ENCODE measurements at places on chromosomes 11 and 22.
A peak's percentile ranks its signal among the peaks of the same experiment; 100 is the strongest.

- no peak for DNase-seq
Measured at GRCh38 chr22:22935546-22936157, 48.0 kb downstream of the IGLL5 start.

- DNase-seq = peak; percentile 77
Measured at GRCh38 chr11:44094260-44094868, 1.1 kb upstream of the EXT2 start.

DNA sequence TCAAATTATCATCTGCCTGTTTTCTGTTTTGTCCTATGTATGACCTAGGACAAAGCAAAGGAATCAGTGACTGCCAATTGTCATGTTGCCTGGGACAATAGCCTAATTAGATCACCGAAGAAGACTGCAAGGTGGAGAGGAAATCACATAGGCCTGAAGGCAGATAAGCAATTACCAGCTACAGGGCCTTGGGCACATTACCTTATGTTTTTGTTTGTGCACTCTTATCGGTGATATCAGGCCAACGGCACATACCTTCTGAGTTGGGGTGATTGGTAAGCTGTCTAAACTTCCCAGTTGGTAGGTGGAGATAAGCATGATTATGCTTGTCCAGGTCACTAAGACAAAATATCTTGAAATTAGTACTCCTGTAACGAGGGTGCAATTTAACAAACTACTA is 58.1 kb upstream of the FAM181B start:
- DNase-seq = no peak

DNA sequence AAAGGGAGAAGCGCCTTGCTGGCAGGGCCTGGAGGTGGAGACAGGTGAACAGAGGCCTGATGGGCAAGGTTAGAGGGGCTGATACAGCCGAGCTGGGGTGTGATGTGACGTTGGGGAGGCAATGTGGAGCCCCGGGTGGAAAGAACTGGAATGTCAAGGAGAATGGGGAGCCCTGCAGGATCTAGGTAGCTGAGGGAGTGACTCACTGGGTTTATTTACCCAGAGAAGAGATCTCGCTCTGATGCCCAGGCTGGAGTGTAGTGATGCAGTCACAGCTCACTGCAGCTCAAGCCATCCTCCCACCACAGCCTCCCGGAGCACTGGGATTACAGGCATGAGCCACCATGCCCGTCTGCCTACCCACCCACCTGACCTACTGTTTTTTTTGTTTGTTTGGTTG is 1.9 kb upstream of the CYB5R3 start:
- DNase-seq = no peak

DNA sequence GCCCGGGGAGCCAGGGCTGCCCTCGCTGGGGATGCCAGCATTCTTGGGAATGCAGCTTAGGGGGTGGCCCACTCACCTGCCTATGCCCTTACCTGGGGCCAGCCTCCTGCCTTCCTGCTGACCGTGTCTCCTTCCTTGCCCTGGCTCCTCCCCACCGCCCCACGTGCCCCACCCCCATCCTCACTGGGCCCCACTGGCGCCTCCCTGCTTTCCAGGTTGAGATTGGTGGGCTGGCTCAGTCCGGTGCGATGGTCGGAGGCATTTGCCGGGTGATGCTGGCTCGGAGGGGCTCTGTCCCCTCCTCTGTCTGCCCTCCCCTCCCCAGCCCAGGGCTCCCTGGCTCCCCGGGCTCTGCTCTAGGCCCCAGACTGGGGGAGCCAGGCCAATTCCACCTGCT is 34.1 kb upstream of the GRAMD4 start:
- DNase-seq = no peak

- no peak for DNase-seq
Measured at GRCh38 chr11:109729761-109730160, 307.8 kb downstream of the C11orf87 start.

DNA sequence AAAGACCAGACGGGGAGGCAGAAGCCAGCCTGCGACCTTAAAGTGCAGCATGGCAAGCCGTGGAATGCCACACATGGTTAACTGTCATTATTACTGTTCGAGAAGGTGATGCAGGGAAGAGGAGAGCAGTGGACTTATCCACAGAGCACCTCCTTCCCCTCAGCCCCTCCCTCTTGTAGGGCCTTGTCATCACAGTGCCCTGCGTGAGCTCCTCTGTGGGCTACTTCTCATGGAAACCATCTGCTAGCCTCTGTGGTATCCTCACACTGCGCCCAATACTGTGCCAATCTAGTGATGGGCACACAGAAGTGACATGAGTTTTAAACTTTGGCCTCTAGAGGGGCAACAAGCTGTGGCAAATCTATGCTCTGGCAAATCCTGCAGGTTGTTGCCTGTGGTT is 18.2 kb upstream of the CCDC134 start:
- DNase-seq = no peak

DNA sequence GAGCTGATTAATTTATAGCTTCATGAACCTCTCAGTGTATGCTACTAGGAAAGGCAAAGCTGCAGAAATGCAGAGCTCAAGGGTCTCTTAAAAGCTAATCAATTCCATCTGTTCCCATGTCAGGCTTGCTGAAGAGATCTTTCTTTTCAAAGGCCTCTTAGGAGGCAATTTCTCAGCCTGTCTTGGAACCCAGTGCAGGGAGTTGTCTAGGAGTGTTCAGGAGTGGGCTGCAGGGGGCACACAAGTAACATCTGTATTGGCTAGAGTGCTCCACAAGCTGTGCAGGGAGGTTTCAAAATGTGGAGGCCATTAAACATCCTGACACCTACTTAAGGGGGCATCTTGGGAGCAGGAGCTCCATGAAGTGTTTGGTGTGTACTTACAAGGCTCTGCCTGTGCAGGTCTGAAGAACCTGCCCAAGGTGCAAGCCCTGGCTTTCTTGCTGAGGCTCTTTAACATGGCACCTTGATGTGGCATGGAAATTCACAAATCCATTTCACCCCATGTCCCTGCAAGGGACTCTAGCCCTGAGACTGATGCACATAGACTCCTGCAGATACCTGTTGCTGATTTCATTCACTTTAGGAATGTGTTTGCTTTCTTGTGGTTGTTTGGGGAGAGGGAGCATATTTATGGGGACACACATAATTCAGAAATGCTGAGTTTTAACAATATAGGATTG is 134.7 kb downstream of the ME3 start:
- DNase-seq = no peak

- no peak for DNase-seq
Measured at GRCh38 chr11:104957280-104957679, 11.1 kb downstream of the CASP4 start.

DNA sequence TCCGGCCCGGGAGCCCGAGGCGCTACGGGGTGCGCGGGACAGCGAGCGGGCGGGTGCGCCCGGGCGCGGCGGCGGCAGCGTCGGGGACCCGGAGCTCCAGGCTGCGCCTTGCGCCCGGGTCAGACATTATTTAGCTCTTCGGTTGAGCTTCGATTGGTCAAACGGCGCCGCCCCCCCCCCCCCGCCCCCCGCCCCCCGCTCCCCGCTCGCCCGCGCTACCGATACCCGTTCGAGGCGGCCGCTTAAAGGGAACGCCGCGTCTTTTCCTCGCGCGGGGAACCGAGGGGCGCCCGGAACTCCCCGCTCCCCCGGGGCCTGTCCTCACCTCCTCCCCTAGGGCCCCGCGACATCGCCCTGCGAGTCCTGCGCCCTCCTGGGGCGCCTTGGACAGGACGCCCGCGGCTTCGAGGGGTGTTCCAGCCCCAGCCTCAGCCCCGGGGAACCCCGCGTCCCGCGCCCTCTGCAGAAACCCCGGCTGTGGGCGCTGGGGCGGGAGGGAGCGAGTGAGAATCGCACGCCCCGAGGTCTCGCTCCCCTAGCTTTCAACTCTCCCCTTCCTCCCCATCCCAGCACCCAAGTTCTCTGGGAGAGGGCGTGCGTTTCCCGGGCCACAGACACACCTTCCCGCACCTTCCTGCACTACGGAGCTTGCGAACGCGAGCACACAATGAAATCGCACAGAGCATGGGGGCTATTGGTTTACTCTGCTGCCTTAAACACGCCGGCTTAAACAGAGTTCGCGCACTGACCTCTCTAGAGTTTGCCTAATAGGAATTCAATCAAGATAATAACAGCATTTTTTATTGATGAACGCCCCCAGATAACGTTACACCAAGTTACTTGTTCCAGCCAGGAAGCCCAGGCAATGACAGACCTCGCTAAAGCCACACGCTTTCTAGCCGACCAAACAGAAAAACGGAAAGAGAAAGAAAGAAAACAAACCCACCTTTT is at the start of gene BDNF:
Gene BDNF (minus strand): TSS at position 105 of the 951 bp plus-strand sequence. CDS start 41,891 bp downstream, outside the sequence.
- no peak for DNase-seq

DNA sequence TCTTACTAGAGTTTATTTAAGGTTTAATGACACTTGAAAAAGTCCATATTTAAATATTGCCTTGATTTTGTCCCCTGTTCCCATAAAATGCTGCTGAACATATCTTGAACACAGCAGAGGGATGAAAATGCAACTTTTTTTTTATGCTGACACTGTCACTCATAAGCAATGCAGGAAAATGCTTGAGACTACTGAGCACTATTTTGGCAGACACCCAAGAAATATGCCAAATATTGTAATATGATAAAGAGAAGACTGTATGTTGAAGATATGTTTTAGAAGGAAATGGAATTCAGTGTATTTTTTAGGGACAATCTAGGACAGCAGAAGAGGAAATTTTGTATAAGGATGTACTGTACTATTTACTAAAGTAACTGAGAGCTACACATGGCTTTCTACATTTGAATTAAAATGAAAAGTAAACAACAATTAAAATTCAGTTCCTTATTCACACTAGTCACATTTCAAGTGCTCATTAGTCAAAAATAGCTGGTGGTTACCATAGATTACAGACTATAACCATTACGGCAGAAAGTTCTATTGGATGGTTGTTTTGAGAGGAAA is 58.6 kb downstream of the LRRC4C start:
- DNase-seq = no peak

DNA sequence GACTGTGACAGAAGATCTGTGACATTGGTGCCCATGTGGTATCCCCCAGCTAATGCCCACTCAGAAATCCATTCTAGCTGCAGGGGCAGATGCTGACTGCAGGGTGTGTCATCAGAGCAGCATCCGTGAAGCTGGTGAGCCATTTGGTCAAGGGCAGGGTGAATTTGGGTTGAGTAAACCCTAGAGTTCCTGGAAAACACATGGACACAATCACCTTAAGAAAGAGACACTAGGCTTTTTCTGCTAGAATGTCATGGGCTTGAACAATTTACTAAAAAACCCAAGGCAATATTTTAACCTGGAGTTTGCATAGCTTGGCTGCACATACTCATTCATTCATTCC is 100.0 kb downstream of the ADAMTS15 start:
- no peak for DNase-seq

GRCh38 chr11:63478896-63479295 is 12.1 kb downstream of the PLAAT5 start:
- DNase-seq = peak; percentile 19

DNA sequence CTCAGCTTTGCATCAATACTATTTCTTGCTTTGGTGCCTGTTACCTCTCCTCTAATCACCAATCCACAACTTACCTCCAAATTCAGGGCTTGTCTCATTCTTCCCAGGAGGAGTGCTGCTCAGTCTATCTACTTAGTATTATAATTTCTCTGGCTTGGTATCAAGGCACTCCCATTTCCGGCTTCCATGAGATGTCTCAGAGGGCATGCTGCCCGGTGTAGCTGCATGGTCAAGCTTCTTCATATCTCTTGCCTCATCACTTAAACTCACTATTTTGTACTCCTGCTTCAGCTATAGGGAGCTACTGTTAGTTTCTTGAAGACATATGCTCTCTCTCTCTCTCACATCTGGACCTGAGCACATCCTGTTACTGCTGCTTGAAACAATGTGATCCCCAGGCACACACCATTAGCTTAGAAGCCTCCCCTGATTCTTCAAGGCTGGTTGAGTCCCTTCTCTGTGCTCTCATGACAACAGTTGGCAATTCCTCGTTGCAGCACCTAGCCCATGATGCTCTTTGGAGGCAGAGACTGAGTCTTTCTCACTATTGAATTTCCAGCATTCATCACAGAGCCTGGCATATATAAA is 182.8 kb upstream of the SYN3 start:
- DNase-seq = no peak

DNA sequence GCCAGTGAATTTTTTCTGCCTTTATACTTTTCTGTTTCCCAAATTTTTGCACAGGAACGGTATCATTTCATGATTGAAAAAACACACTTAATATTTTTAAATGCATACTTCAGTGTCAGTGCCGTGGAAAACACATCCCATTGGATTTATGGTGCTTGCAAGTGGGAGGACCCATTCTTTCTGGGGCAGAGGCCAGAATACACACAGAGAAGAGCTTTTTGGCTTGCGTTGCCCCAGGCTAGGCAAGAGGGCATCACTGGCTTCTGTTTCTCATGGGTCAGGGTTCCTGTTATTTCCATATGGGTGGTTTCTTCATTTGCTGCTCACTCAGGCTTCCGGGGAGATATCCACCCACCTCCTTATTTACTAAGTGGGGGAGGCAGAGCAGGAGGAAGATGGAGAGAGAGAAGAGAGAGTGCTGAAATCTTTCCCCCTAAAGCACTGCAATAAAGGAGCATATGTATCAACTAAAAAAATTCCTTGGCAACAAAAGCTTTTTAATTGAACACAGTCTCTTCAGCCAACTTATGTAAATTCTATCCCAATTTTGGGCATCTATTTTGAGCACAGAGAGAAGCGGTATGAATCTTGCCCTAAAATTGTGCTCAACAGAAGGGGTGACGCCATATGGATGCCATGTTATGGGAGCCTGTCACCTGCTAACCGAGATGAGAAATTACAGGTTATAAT is 66.0 kb upstream of the KIRREL3 start:
- DNase-seq = no peak

GRCh38 chr22:25564979-25565677 is 653 bp downstream of the GRK3 start:
- no peak for DNase-seq

GRCh38 chr11:10858439-10859325 is 829 bp upstream of the ZBED5 start:
- DNase-seq = peak; percentile 8

DNA sequence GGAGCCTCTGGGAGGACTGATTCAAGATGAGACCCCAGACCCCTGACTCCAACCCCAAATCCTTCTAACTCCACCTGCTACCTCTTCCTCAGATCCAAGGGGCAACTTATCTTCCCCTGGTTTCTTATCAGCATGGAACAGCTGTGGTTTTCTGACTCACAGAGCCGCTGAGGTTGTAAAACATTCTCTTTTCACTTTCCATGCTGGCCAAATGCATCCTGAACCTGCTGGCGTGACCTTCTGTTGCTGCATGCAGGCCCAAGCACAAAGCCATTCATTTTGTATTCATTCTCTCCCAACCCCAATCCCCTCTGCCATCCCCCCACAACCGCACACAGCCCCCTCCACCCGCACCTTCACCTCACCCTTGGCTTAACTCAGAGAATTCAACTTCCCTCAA is 70.3 kb downstream of the SEZ6L start:
- no peak for DNase-seq

GRCh38 chr11:35010654-35011053 is 94.2 kb downstream of the PDHX start:
- DNase-seq = no peak

GRCh38 chr11:122232985-122233384 is 117.0 kb upstream of the BLID start:
- no peak for DNase-seq

DNA sequence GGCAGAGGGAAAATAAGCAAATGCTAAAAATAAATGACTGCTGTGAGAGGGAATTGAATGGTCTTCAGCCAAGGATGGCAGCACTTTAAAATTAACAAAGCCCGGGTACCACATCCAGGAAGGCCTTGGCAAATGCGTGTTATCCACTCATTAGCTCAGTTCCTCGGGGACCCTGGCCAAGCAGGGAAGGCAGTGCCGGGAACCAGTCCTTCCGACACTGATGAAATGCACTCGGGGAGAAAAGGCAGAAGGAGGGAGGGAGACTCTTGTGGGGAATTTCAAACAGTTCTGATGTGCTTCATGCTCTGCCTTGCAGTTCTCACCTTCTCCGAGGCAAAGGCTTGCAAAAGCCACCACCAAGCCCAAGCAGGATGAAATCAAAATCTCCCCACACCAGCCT is 38.3 kb downstream of the CLPB start:
- no peak for DNase-seq

- DNase-seq = no peak
Measured at GRCh38 chr11:12706545-12707499, 32.6 kb downstream of the TEAD1 start.
